ENCODE measurements at places on chromosomes 11 and 22.

DNA sequence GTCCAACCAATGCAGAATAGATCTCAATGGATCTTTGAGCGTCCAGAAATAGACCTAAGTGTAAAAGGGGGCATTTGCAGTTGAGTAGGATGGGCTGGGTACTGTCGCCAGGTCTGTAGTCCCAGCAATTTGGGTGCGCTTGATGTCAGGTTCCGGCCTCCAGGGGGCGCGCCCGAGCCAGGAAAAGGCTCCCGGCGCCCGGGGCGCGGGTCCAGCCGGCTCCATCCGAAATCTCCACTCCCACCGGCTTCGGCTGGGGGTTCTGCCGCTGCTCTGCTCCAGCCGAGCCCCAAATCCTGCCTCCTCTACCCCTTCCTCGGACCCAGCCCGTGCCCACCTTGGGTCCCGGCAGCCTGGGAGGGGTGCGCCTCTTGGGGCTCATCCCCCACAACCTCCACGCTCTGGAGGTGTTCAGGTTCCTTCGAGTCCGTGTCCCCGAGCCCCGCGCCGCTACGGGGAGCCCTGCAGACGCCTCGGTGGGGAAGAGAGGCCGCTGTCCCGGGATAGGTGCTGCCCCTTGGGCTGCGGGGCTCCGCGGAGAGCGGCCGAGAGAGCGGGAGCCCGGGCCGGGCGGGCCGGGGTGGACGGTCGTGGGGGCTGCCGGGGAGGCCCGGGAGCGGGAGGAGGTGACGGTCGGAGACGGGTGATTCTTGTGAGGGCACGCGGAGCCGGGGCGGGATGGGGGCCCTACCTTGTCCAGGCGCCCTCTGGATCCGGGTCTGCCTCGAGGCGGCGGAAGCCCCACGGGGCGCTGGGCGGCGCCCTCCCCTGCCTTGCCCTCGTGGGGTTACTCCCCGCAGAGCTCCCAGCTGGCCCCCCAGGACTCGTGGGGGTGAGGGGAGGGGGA is 13.0 kb upstream of the CYB5R3 start:
- peak; percentile 70 for DNase-seq

GRCh38 chr11:44532809-44533208 is 32.7 kb upstream of the CD82 start:
- no peak for DNase-seq

- DNase-seq = no peak
Measured at GRCh38 chr11:134640971-134641968, 229.2 kb upstream of the B3GAT1 start.

DNA sequence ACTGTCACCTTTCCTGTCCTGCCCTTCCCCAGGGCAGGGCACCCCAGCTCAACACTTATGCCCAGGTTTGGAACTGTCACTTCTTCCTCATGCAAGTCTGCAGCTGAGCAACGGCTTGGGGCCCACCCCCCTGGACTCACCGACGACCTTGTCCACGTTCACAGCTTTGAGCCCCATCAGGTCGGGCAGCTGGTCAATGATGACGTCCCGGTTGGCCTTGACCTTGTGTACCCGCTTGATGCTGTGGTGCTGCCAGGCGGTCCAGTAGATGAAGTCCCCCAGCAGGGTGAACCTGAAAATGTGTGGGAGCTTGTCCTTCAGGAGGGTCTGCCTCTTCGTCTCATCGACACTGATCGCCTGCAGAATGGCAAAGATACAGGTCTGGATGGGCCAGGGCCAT is 135.0 kb downstream of the CRYBB2 start:
- no peak for DNase-seq

DNA sequence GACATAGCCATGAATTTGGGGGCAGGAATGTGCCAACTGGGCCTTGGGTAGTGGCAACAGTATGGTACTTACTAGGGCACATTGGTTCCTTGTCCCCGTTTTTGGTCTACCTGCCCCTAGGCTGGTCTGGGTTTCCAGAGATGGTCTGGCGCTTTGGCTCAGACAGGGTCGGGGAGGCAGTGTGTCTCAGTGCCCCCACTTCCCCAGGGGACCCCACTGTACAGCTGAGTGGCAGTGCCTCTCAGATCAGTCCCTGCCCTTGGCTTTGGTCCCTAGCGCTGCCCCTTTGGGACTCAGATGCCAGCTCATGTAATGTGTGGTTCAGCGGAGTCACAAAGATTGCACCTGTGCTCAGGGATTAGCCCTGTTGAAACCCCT is 3.3 kb downstream of the RIC8A start:
- no peak for DNase-seq

- peak; percentile 17 for DNase-seq
Measured at GRCh38 chr11:128095466-128095981, 491.8 kb downstream of the ETS1 start.

DNA sequence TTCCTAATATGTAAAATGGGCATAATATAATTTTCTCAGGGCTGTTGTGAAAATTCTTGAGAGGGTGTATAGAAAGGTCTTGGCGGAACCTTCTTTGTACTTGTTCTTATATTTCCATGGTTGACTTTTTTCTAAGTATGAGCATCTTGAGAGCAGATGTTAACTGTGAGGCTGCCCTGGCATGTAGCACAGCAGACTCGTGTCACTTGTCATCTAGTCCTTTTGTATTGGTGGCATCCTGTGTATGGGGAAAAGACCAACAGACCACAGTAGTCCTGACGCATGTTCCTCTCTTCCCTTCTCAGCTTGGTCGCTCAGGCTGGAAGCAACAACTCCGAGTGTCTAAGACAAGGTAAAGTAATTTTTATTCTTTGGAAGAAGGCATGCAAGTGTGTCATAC is 153.8 kb upstream of the ZBED5 start:
- DNase-seq = no peak

DNA sequence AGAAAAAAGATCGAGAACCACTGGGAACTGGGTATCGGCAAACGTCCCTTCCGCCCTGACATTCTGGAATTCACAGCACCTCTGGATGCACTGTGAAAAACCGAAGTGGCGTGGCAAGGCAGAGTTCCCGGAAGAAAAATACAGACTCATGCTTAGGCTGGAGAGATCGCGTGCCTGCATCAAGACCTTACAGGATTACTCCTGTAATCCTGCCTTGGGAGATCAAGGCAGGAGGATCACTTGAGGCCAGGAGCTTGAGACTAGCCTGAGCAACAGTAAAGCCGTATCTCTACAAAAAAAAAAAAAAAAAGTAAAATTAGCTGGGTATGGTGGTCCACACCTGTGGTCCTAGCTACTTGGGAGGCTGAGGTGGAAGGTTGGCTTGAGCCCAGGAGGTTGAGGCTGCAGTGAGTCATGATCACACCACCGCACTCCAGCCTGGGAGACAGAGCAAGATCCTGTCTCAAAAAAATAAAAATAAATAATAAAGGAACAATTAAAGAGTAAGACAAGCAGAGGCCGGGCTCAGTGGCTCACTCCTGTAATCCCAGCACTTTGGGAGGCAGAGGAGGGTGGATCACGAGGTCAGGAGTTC is 19.9 kb upstream of the TEF start:
- no peak for DNase-seq

- no peak for DNase-seq
Measured at GRCh38 chr11:10637731-10638151, 55.8 kb downstream of the IRAG1 start.

GRCh38 chr11:111908639-111909305 is 2.8 kb downstream of the CRYAB start:
- no peak for DNase-seq

GRCh38 chr22:37456346-37456745 is 29.1 kb upstream of the ELFN2 start:
- no peak for DNase-seq

DNA sequence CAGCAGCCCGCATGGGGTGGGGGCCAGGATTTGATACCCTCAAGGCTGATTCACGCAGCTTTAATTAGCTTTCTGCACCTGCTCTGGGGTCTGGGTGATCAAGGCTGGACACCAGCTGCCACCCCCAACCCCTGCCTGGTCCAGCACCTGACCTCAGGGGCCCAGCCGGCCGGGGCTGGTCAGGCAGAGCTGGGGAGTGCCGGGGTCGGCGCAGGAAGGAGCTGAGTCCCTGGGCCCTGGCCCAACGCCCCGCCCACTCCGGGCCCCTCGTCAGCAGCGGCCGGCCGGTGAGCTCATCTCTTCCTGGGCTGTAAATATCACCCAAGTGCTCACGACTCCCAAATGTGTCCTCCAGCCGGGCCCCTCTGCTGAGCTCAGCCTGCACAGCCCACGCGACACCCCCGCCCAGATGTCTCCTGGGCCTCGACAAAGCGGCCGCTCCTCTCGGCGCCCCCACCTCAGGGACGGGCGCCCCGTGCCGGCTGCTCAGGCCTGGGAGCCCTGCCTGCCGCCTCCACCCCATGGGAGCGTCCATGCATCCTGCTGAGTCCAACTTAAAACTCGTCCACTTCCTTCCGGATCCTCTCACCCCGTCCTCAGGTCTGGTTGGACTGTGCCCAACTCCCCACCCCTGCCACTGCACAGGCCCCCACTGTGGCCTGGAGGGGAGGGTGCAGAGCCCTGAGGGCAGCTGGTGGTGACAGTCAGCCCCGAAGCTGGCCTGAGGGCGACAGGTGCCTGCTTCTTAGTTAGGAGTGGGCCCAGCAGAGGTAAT is 29.0 kb downstream of the RTN4R start:
- DNase-seq = no peak

DNA sequence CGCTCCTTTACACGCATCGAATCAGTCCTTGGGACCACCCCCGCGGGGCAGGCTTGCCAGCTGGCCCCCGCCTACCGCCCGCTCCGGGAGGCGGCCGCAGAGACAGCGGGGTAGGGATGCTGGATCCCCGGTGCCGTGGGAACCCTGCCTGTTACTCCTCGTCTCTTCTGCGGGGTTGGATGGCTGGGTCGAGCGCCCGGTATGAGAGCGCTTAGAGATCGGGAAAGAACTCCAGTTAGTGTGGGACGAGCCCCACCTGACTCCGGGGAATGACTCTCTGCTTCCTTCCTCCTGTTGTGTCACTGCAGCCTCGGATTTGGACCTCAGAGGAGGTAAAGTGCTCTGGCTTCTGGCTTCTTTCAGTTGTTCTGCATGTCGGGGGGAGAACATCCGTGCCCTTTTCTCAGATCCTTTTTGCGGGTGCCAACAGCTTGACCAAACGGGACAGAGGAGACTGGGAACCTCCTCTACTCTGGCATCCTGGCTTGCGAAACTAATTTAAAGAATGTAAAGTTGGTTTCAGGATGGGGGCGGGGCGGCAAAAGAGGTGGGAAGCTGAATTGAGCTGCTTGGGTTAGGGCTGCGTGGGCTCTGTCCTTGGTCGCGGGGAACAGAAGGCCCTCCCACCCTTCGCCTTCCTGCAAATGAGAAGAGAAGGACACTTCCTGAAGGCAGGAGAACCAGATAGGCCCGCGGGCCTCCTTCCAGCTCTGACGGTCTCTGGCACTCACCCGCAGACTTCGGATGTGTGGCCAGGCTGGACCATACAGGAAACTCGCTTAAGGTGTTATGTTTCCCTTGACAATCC is 938 bp downstream of the LAYN start:
- DNase-seq = no peak

DNA sequence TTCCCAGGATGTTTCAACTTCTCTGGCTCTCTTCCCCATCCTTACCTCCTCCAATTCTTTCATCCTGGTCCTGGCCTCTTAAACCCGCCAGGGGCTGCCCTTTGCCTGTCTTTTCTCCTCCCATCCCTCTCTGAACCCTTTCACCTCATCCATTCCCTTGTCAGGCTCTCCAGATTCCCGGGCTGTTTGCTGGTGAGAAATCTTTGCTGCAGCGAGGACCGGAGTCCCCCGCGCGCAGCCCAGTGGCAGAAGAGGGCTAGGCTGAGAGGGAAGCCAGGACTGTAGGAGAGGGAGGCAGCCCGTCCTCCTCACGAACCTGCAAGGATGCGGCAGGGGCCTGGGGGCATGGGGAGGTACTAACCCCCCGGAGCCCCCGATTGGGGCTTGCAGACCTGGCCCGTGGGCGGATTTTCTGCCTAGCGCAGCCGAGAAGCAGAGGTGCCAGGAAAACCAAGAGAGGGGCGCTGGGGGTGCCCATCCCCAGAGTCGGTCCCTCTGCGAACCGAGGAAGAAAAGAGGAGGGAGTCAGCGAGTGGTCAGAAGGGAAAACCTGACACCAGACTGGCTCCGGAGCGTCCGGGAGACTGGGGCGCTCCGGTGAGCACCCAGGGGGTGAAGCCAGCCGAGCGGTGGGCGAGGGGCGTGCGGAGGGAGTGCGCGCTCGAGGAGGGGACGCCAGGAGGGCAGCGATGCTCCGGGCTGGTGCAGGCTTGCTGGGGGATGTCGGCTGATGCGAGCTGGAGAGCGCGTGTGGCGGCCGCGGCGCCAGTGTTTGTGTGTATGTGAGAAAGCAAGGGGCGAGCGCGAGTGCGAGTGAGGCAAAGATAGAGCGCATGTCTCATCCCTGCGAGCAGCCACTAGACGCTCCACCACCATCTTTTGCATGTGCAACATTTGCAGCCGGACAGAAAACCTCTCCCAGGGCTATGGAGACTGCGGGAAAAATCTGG is at the start of gene GRIA4:
Gene GRIA4, plus strand, starts transcription at position 242 of the 950 bp plus-strand sequence. CDS start 925 bp downstream, outside the sequence.
- DNase-seq = no peak

GRCh38 chr11:47950396-47950795 is 30.0 kb upstream of the PTPRJ start:
- DNase-seq = no peak

GRCh38 chr22:49825944-49826602 is 1.6 kb downstream of the BRD1 start:
- DNase-seq = no peak

DNA sequence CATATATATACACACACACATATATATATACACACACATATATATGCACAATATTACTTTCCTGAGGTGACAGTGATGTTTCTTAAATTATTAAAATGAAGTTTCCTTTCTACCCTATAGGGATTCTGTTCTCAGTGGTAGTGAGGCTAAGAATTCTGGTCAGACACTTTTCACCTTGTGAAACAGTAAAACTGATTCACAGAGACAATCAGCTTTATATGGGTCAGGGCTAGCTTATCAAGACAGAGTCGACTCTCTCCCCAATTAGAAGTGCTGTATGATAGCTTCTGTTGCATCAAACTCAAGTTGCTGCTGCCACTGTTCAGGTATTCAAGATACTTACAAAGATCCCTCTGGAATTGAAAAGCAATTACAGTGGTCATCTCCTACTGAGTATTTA is 68.4 kb downstream of the ZBTB44 start:
- DNase-seq = no peak

- no peak for DNase-seq
Measured at GRCh38 chr11:15073361-15074205, at the start of gene CALCB. TSS of gene CALCB (plus strand) at chr11:15073593. CDS start at chr11:15074719, 1,126 bp downstream.

DNA sequence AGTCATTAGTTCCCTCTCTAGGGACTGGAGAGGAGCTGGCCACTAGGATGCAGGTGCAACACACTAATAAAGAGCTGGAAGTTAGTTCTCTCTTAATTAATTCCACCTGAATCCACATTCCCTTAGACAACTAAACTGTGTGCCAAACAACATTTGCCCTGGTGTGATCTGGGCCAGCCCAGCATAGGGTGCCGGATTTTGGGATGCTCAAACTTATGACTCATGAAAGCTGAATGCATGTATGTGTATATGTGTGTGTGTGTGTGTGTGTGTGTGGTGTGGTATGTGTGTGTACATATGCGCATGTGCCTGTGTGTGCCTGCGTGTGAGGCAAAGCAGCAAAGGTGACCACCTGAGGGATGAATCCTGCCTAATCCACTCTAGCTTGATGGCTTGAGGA is 110.7 kb downstream of the EHF start:
- no peak for DNase-seq

All from T1000 (cell line).